GM23248 (cell line): ENCODE measurements at places on chromosomes 4 and X.

GRCh38 chrX:82658492-82658891, 849.6 kb upstream of the POU3F4 start:
- no peak for DNase-seq

DNA sequence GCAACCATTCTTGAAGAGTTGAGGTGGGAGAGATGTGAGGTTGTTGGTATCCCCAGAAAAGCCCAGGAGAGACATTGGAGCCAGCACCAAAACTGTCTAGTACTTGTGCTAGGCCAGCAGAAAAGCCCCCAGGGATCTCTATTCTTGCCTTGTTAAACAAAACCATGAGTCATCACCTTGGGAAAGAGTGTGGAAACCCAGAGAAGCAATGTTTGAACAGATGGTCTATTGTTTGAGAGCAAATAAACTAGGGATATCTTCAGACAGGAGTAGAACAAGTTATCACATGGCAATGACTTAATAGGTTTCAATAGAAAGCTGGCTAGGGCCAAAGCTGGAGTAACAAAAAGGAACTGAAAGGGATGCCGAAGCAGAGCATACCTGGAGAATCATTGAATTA, 195.7 kb upstream of the CASK start:
- peak; percentile 38 for DNase-seq

GRCh38 chr4:7713757-7714156, 225.9 kb downstream of the AFAP1 start:
- no peak for DNase-seq

DNA sequence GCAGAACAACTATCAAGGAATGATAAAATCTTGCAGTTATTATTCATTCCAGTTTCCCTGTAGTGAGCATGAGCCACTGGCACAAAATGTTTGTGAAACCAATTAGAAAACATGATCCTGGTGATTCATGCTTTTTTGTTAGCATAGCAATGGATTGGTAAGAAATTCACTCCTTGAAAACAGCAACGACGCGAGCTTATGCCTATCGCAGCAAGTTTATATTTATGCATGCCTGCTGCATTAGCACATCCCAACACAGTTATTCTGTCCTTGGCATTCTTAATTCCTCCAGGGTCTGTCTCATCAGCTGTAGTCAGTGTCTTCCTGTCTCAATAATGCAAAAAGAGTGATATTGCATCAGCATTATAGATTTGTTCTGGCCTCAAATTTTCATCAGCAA, 975.9 kb downstream of the STIM2 start:
- DNase-seq, result no peak
